ENCODE measurements at places on chromosomes 7 and 10.

DNA sequence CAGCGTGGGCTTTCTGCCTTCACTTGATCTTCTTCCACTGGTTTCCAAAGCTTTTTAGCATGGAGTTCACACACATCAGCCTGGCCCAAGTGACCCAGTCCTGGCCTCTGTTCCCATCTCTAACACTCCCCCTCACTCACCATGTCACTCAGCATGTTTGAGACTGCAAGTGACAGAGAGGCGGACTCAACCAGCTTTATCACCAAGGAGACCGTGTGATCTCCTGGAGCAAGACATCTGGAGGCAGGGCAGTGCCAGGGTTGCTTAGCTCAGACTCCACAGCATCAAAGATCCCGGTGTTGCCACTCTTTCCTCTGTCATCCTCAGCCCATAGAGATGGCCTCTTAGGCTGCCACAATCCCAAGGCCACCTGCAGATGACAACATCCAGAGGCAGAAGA is 39.4 kb downstream of the FAM241B start:
- DNase-seq = no peak

DNA sequence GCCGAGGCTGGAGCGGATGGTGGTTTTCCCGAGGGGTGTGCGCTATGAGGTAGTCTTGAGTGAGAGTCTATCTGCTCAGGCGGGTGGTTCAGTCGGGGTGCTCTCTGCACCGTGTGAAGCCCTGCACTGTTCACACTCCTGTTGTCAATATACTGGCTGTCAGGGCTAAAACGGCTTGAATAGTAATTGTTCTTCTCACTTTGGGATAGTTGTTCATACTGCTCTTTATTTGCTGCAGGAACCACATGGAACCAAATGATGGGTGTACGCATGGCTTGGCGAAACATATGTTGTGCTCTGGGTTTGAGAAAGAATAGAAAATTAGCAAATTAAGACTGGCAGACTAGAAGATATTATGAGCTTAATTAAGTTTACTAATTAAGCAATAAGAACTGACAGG is 432.5 kb downstream of the PARD3 start:
- DNase-seq = no peak

DNA sequence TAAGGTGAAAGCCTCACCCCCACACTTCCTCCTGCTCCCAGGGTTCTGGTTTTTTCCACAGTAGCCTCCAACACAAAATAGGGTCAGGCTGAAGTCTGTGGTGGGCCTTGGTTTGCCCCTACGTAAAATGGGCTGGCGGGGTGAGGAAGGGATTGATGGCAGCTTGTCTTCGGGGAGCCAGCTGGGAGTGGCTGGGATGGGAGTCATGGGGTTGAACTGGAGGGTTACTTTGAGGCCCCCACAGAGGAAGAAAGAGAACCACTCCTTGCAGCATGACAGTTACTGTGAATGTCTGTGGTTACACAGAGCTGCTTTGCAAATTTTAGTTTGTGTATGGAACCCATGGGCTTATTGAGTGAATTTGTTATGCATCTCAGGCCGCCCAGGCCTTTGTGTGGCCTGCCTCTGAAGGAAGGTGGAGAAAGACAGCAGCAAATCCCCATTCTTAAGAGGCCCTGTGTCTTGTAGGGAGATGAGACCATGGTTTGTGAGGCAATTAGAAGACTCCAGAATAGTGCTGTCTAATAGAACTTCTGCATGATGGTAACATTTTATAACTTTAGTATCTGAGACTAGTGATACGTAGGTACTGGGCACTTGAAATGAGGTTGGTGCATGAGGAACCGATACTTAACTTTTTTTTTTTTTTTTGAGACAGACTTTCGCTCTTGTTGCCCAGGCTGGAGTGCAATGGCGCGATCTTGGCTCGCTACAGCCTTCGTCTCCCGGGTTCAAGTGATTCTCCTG is 8.1 kb downstream of the TRIM8 start:
- no peak for DNase-seq

- no peak for DNase-seq
Observed at GRCh38 chr7:156115582-156115981, 303.3 kb upstream of the SHH start.

- DNase-seq = no peak
Observed at GRCh38 chr10:35554036-35554435, 51.1 kb upstream of the GJD4 start.

- no peak for DNase-seq
Observed at GRCh38 chr10:59033622-59034021, 142.8 kb upstream of the PHYHIPL start.

- DNase-seq = no peak
Observed at GRCh38 chr7:84492098-84493034, 297.8 kb upstream of the SEMA3A start.

DNA sequence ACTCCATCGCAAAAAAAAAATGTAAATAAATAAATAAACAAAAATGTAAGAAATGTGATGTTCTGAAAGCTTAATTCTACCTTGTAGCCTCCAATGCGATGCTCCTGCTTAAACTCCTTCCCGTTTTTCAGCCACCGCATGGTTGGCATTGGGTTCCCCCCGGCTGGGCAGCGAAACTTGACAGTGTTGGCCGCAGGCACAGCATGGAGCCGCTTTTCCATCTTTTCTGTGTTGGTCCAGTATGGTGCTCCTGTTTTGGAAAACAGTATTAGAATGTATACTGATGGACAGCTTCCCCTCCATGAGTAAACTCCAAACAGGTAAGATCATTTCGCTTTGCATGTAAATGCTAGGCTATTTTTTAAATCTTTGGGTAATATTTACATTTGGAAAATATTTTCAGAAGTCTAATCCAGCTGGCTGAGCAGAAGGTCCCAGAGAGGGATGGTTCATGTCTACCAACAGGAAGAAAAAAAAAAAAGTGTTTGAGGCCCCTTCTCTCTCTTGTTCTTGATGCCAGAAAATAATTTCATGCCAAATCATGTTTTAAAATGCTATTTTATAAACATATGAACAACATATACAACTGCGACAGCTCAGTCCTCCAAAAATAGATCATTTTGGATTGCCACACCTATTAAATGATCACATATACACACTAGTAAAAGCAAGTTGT is 46.9 kb downstream of the FGFR2 start:
- DNase-seq = no peak

DNA sequence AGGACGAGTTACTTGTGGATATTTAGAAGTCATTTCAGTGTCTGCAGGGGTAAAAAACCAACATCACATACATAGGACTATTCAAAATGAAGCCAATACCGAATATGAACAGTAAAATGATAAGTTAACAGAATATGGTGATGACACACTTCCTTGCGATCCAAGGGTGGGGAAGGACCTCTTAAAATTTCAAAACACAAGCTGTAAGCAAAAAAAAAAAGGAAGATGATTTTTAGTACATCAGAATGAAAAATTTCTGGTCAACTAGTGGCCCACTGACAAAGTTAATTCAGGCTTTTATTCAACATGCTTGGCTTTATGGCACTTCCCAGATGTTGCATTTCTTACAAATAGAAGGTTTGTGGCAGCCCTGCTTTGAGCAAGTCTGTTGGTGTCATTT is 19.0 kb upstream of the GALNTL5 start:
- no peak for DNase-seq

- no peak for DNase-seq
Observed at GRCh38 chr10:26804418-26805393, 56.1 kb downstream of the ABI1 start.

DNA sequence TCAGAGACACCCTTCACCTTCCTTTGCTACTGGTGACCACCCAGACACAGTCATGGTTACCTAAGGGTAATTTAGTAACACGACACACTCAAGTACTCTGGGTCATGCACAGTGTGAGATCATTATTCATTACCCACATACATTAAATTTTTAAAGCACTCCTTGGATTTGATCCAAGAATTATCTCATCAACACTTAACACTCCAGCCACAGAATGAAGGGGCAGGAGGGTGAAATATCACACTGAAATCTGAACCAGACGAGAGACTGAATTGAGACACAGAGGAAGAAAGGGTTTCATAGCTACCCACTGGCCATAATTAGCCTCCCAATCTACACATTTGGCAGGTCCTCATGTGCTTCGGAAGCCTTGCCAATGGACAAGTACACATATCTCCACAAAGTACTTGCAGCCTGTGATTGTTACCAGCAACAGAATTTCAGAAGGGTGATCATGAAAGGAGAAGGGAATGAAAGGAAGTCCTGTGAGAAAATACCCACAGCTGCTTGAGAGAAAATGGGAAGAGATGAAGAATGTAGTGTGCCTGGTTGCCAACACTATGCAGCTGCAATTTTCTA is 189.3 kb downstream of the POLR1F start:
- no peak for DNase-seq

GRCh38 chr7:139232377-139232717 is 1.3 kb downstream of the UBN2 start:
- DNase-seq = no peak

DNA sequence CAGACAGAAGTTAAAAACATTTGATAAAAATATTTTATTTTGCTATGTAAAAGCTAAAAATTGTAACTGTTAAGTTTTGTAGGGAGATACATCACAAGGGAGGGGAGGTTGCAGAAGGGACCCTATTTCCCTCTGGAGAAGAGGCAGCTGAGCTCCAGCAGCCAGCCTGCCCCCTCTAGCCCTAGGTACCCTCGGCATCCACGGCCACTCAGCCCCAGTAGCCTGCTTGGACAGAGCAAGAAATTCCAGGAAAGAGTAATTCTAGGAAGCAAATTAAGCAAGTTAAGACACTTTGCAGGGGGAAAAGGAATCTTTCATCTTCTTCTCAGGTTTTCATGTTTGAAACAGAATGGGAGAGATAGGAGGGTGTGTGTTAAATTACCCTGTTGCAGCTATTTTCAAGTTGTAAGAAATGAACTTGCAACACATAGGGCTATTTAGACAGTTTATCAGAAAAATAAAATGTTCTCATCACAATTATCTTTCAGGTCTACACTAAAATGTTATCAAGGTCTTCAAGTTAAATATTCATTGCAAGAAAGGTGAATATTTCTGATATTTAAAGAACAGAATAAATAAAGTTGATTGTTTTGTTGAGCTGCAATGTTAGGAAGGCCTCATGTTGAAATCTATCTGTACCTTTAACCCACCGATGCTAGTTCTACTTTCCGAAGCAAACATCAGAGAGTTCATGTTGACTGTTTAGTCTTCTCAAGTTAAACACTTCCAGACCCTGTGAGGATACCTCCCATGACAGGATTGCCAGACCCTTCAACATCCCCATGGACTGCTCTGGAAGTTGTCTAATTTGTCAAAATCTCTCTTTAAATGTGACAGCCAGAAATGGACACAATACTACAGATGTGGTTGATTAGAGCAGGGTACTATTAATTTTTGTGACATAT is 5.5 kb downstream of the SGCE start:
- no peak for DNase-seq

DNA sequence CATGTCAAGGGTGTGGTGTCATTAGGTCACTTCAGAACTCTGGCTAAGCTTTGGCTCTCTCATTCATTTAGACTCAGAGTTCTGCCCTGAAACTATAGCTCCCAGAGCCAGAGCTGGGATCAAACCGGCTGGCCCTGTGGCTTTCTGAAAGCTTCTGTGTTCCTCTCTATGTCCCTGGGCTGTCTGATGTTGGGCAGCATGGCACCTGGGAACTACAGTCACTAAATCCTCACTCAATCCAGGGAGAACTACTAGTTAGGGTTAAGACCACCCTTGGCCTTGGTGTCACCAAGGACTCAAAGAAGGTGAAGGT is 13.2 kb downstream of the ATG9B start:
- no peak for DNase-seq

DNA sequence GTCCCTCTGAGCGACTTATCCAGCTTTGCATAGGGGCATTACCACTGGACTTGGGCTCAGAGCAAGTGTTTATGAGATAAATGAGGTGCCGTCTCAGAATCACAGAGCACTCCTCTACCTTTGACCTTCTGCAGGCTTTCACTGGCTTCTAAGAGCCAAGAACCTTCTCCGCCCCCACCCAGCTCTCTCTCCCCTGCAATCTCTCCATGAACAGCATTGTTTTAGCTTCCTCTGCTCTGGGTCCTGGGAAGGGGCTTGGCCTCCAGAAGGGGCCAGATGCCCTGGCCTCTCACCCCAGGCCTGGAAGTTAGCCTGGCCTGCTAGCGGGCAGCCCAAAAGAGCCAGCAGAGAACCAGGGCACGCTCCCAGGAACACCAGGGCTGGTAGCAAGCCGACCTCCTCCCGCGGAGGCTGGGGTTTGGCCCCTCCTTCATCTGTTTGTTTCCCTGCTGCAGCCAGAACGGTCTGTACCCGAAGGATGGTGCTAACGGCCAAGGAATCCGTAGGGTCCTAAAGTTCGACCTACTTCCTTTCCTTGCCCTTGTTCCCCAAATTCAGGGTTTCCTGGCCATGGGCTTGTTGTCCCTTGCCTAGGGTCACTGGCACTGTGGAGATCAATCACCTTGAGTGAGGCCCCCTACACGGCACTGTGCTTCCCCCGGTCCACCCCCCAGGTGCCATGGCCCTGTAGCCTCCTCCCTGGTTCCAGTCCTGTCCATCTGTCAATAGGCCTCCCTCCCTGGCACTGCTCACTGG is 18.7 kb upstream of the DDIT4 start:
- peak; percentile 68 for DNase-seq

DNA sequence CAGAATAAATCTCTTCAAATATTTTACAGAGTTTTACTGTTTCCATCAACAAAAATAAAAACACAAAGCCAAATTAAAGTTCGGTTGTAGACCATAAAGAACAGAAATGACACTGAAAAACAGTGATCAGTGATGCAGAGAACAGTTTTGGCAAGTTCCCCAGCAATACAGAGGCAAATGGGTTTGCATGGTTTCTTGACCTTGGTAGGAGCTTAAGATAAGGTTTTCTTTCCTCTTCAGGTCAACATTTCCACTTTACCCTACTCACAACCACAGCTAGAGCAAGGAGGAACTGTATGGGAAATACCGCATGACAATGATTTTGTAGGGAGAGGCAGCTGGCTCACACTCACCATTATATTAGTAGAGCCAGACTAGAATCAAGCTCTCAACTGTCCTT is 199.5 kb downstream of the SH2D4B start:
- DNase-seq = no peak

DNA sequence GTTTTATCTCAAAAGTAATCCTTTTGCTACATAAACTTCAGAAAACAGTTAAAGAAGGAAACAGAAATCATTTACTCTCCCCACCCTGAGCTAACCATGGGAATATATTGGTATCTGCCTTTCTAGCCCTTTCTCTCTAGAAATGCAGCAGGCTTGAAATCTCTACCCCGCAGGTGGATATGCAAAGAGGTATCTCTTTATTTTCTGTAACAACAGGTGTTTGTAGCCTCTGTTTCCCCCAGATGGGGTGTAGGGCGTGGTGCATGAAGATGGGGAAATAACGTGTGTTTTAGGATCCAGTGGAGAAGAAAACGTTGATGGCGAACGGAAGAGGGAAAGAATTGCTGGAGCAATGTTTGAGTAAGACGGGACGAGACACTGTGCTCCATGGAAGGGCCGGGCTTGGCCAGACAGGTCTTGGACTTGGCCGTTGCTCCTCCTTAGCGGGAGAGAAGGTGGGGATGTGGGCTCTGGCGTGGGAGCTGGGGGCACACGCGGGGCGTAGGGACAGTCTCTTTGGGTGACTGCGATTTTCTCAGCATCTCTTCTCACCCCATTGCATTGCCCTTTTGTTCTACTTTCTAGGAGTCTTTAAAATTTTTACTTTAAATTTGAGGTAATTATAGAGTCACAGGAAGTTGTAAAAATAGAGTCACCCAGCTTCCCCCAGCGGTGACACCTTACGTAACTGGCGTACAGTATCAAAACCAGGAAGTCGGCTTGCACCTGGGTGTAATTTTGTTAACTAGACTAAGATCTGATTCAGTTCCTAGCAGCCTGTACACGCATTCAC is 82.9 kb downstream of the ELFN1 start:
- peak; percentile 18 for DNase-seq

Data from activated naive CD4-positive, alpha-beta T cell treated with anti-CD3 and anti-CD28 coated beads for 36 hours (primary cell).